Thyroid gland (tissue), 4 donors: ENCODE measurements at places on chromosomes 7 and 10.

DNA sequence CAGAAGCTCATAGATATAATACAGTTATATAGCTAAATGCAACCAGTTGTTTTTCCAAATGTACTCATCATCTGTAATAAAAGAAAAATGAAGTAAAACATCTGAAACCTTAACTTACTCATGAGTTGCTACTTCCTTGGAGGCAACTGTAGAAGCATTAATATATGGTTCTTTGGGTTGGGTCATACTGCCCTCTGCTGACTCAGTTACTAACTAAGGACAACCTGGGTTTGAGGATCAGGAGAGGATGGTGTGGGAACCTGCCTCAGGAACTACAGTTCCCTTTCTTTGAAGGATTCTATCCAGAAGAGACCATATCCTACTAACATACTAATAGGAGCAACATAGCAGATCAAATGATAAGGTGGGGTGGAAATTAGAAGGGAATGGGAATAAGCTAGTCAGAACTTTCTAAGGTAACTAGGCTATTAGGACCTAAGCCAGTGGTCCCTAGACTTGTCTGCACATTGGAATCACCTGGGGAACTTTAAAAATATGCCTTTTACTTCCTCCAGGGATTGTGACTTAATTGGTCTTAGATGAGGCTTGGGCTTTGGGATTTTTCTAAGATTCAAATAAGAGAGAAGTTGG is 20.7 kb downstream of the COX15 start:
- H3K27ac ChIP-seq = no peak overlapping the region
- peaks cover 8% of the 10 kb centered on the region for H3K4me1 ChIP-seq
- H3K4me3 ChIP-seq = no peak overlapping the region
- H3K27me3 ChIP-seq = no peaks in the 10 kb centered on the region

DNA sequence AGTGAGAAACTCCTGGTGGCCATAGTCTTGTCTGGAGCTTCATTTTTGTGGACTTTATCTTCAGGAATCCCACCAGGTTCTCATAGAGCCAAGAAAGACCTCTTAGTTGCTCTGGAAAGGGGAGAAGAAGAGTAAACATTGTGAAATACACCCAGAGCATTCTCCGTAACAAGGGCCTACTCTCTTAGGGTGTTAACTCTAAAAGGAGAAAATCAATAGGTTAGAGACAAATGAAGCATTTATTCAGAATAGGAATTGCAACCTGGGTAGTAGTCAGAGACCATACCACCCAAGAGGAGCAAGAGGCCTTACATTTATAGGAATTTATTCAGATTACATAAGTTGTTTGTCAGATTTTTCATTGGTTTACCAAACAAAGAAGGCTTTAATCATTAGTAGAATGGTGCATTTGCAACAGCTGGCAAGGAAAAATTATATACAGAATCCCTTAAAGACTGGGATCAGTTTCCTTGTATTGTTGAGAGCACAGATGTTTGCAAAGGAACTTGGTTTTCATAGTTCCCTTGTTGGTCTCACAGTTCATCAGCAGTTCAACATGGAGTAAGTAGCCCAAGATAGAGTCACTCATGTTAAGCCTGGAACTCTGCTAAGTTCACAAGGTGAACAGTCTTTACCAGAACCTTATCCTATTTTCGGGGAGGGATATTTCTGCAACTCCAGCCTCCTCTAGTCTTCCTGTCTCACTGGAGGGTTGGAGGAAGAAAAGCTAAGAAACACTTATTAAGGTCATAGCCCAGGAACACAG is 53.2 kb upstream of the TMEM140 start:
- H3K27me3 ChIP-seq = no peaks in the 10 kb centered on the region
- H3K27ac ChIP-seq = no peak overlapping the region
- no peak for DNase-seq
- no peaks in the 10 kb centered on the region for H3K36me3 ChIP-seq

DNA sequence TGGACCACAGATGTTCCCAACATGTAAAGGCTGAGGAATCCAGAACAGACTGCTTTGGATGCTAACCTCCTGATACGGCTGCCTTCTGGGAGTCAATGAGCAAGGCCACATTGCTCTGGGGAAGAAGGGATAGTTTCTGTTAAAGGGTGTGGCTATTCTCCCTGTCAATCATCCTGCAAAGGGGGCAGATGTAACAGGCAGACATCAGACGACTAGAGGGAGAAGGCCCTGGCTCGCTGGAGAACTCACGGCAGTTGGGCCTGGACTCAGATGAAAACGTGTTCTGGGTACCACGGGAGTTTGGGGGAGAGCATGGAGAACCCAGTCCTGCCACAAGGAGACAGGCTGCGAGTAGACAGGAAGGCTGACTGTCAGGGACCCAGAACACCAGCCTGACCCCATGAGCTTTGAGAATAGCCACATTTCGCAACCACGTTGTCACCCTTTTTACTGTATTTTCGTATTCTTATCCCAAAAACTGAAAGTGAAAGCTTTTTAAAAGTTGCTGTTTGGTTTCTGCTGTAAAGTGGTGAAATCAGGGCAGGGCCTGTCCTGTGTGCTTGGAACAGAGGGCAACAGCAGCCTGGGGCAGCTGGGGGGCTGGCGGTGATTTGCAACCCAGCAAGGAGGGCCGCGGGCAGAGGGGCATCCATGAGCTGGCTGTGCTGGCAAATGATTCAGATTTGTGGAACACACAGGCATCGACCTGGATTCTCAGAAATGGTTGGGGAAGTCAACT is 95.3 kb downstream of the MYOF start:
- no peaks in the 10 kb centered on the region for H3K27me3 ChIP-seq
- peaks cover 10% of the 10 kb centered on the region for H3K36me3 ChIP-seq
- no peak overlapping the region for H3K4me3 ChIP-seq
- DNase-seq = no peak

DNA sequence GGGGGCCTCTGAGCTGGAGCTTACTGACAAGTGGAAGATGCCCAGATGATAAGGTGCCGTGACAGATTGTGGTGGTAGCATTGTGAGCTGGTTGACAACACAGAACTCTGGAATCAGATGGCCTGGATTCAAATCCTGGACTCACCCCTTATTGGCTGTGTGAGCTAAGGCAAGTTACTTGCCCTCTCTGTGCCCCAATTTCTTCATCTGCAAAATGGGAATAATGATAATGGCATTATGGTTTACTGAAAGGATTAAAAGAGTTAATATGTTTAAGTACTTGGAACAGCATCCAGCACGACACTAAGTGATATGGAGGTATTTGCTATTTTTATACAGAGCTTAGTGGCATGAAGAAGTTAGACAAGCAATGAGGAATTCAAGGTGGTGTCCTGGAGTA is 465.9 kb upstream of the GALNT17 start:
- DNase-seq = no peak
- no peak overlapping the region for H3K27ac ChIP-seq
- H3K27me3 ChIP-seq = no peaks in the 10 kb centered on the region
- no peaks in the 10 kb centered on the region for H3K36me3 ChIP-seq
- no peak overlapping the region for H3K4me3 ChIP-seq

DNA sequence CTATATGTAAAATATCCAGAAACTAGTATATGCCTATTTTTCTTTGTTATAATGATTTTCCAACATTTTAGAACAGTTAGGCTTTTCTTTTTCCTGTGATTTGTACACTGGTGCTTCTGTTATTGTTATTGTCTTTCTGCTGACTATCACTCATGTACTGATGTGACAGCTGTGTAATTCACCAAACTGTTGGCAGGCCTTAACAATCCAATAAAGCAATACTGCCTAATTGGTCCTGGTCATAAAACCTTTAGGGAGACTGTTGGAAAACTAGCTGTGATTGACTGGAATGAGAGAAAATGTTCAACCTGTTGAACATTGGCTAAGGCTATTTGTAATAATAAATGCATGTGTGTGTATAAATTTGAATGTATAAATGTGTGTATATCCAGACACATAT is 956.6 kb downstream of the REEP3 start:
- no peaks in the 10 kb centered on the region for H3K27me3 ChIP-seq
- H3K4me3 ChIP-seq = no peak overlapping the region
- H3K27ac ChIP-seq = no peak overlapping the region
- H3K36me3 ChIP-seq = no peaks in the 10 kb centered on the region
- DNase-seq = no peak
- no peaks in the 10 kb centered on the region for H3K4me1 ChIP-seq

DNA sequence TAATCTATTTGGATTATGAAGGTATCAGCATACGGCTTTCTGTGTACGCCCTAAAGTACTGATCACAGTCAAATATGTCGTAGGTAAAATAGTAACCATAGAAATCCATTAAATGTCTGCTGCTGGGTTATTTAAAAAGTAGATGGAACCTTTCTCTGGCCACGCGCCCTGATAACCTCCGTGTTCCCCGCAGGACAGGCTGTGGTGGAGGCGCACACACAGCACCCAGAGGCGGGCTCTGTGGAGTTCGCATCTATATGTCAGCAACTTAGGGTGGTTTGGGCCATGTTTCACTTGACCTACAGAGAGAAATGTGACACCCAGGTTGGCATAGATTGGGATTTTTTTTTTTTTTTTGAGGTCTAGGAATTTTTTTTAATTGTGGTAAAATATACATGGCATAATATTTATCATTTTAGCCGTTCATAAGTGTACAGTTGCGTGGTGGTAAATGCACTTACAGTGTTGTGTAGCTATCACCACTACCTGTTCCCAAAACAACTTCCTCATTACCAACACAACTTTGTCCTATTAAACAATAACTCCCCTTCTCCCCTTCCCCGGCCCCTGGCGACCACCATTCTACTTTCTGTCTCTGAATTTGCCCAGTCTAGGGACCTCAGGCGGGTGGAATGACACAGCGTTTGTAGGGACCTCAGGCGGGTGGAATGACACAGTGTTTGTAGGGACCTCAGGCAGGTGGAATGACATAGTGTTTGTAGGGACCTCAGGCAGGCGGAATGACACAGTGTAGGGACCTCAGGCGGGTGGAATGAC is 15.4 kb downstream of the PPP2R2D start:
- DNase-seq = no peak
- peaks cover 17% of the 10 kb centered on the region for H3K4me1 ChIP-seq
- H3K4me3 ChIP-seq = no peak overlapping the region
- no peak overlapping the region for H3K27ac ChIP-seq
- no peaks in the 10 kb centered on the region for H3K27me3 ChIP-seq

DNA sequence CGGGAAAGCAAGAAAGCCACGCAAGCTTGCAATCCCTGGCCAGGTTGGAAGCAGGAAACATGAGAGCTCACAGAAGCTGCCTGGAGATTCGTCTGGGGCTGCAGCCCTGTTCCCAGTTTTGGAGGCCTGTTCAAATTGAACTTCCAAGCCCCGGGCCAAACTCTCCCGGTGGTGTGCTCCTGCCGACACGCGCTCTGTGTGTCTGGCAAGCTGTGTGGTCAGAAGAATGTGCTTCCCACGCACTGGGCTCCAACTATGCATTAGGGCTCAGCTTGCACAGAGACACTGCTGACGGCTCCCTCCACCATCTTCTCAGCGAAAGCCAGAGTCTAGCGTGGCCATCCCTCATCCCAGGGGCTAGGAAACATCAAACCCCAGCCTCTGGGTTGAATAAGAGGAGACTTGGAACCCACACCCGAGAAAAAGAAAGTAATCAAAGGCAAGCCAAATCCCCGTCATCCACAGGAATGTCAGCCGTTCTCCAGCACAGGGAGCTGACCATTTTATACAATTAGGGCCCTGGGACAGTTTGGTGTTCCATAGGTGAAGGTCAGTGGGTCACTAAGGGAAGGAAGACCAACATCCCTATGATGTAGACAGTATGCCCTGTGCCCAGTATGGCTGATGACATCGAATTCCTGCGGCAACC is 107.2 kb downstream of the FGFR2 start:
- H3K36me3 ChIP-seq = no peaks in the 10 kb centered on the region
- H3K4me1 ChIP-seq = peaks cover 18% of the 10 kb centered on the region
- H3K27ac ChIP-seq = no peak overlapping the region
- no peaks in the 10 kb centered on the region for H3K27me3 ChIP-seq
- no peak overlapping the region for H3K4me3 ChIP-seq
- no peak for DNase-seq

GRCh38 chr10:128708182-128708581 is 582.0 kb upstream of the MKI67 start:
- H3K4me1 ChIP-seq = no peaks in the 10 kb centered on the region
- no peaks in the 10 kb centered on the region for H3K27me3 ChIP-seq
- no peak overlapping the region for H3K27ac ChIP-seq
- H3K36me3 ChIP-seq = no peaks in the 10 kb centered on the region
- DNase-seq = no peak
- no peak overlapping the region for H3K4me3 ChIP-seq

GRCh38 chr10:85648279-85648754 is 718.3 kb downstream of the GRID1 start:
- no peak for DNase-seq
- H3K27ac ChIP-seq = no peak overlapping the region
- H3K36me3 ChIP-seq = no peaks in the 10 kb centered on the region
- no peak overlapping the region for H3K4me3 ChIP-seq
- H3K4me1 ChIP-seq = peaks cover 2% of the 10 kb centered on the region
- H3K27me3 ChIP-seq = no peaks in the 10 kb centered on the region

GRCh38 chr7:3187444-3188040 is 113.5 kb upstream of the SDK1 start:
- no peak for DNase-seq
- H3K27me3 ChIP-seq = no peaks in the 10 kb centered on the region
- H3K4me1 ChIP-seq = no peaks in the 10 kb centered on the region
- H3K4me3 ChIP-seq = no peak overlapping the region
- H3K36me3 ChIP-seq = no peaks in the 10 kb centered on the region
- H3K27ac ChIP-seq = no peak overlapping the region

- no peaks in the 10 kb centered on the region for H3K36me3 ChIP-seq
- H3K27me3 ChIP-seq = no peaks in the 10 kb centered on the region
- no peak overlapping the region for H3K4me3 ChIP-seq
Measured at GRCh38 chr10:130491011-130491692, 355.0 kb downstream of the GLRX3 start.

DNA sequence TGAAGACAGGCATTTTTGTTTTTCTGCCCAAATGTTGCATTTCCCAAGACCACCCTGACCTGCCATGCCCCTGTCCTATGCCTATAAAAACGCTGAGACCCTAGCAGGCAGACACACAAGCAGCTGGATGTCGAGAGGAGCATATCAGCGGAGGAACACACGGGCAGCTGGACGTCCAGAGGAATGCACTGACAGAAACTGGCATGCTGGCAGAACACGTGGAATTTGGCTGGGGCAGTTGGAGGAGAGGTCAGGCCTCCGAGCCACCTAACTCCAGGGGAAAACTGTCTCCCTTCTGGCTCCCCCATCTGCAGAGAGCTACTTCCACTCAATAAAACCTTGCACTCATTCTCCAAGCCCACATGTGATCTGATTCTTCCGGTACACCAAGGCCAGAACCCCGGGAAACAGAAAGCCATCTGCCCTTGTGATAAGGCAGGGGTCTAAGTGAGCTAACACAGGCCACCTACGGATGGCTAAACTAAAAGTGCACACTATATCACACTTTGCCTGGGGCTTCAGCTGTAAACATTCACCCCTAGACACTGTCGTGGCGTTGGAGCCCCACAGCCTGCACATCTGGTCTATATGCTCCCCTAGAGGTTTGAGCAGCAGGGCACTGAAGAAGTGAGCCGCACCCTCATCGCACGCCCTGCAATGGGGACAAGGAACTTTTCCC is 10.0 kb upstream of the CDHR3 start:
- no peak for DNase-seq
- H3K27me3 ChIP-seq = no peaks in the 10 kb centered on the region
- no peak overlapping the region for H3K4me3 ChIP-seq
- H3K4me1 ChIP-seq = no peaks in the 10 kb centered on the region
- no peaks in the 10 kb centered on the region for H3K36me3 ChIP-seq
